ENCODE measurements at places on chromosomes 5 and 9.

GRCh38 chr9:128124873-128125579 lies 2.5 kb downstream of the PTGES2 start:
- peak; percentile 41 for DNase-seq

DNA sequence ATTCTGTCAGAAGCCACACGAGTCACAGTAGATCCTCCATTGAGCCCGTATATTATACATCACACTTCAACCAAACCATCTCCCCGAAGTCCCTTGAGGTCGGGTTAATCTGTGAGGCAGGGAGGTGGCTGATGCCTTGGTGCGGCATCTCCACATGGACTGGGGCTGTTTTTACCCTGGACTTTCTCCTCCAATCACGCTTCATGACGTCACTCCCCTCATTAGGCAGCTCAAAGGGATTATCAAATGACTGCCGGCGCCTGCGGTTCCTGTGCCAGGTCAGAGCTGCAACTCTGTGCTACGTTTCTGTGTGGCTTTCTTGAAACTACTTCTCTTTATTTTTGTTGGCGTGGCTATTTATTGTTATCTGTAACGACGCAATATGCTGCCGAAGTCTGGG lies 53.7 kb downstream of the TMOD1 start:
- DNase-seq, result peak; percentile 7

GRCh38 chr5:149166128-149166527 lies 24.8 kb downstream of the ABLIM3 start:
- no peak for DNase-seq

- no peak for DNase-seq
These were observed 25.2 kb upstream of the TNFAIP8 start for GRCh38 chr5:119330367-119331183.

- no peak for DNase-seq
These were observed 2.9 kb downstream of the SLC45A2 start for GRCh38 chr5:33981408-33982162.

GRCh38 chr9:97568461-97569275 lies 64.5 kb downstream of the TSTD2 start:
- DNase-seq, result no peak

DNA sequence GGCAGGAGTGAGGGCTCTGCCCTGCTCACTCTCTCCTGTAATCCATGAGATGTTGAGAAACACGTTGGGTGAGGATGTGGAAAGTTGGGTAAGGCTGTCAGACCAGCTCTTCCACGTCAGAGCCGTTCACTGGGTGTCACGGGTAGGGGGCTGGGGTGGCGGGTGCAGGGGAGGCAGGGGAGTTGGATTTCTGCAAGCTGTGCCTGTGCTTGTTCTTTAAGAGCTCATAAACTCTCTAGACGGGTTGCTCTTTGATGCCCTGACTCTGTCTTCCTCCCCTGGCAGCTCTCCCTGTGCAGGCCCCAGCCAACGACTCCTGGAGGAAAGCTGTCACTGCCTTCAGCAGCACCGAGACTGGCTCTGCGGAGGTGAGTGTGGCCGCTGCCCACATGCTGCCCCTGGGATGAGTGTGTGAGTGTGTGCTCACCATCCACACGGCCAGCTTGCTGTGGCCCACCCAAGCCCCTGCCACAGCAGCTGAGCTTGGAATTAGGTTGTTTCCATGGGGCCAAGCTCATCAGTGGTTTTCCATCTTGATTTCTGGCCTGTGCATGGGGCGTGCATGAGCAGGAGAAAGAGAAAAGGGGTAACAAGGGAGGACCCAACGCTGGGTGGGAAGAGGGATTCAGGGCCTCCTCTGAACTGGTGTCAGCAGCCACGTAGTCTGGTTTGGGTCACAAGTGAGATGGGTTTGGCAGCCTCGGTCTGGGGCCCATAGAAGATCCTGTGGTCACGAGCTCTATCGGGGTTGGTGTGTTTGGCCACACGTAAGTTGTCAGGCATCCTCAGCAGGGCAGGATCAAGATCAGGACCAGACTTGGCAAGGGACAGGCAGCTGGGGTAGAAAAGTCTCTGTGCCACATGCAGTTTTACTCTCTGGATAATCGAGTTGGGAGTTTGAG lies 21.0 kb upstream of the POMT1 start:
- DNase-seq, result no peak

GRCh38 chr5:74390822-74391221 lies 249.7 kb downstream of the ENC1 start:
- no peak for DNase-seq

DNA sequence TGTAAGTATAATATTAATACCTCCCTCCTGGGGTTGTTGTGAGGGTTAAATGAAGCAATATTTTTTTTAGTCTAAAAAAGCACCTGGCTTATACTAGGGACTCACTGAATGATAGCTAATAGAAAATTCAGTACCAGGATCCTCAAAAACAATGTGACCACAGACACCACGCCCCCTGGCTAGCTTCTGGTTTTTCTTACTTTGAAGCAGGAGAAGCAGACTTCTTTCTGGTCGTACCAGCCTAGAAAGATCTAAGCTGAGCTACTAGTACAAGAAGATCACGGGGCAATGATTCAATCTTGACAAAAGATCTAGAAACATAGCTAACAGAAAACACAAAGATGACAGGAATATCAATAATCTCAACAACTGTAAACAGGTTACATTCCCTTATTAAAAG lies 218.5 kb upstream of the SLC30A5 start:
- DNase-seq, result no peak

- DNase-seq, result no peak
These were observed 46.2 kb downstream of the OSTF1 start for GRCh38 chr9:75134495-75134894.

DNA sequence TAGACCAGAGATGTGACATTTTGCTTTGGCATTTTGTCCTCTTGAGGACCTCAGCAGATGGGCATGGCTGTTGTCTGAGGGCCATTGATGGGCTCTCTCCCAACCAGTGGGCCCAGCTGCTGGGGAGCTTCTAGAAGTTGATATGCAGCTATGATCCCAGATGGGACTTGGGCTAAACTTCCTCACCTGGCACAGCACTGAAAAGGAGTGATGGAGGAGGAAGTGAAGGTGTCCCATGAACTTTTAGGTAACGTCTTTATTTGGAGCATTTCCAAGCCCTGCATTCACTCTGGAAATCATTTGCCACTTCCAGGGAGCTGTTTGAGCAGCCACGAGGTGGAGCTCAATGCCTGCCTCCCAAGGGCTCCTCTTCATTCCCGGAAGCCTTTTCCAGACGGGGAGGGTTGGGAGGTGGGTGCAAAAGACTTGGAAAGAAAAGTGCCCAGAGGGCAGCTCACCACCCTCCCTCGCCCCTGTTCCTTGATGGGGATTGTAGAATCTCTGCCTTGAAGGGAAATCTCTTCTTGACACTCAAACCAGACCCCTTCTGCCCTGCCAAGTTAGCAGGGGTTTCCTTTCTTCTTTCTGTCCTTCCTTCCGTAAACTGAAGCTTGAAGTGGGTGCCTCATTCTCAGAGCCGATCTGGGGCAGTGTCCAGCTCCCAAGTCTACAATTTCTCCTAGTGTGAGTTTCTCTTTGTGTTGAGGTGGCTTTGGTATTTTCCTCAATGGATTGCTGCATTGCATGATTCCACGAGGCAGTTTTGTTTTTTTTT lies 18.1 kb upstream of the NEUROG1 start:
- DNase-seq, result peak; percentile 27

DNA sequence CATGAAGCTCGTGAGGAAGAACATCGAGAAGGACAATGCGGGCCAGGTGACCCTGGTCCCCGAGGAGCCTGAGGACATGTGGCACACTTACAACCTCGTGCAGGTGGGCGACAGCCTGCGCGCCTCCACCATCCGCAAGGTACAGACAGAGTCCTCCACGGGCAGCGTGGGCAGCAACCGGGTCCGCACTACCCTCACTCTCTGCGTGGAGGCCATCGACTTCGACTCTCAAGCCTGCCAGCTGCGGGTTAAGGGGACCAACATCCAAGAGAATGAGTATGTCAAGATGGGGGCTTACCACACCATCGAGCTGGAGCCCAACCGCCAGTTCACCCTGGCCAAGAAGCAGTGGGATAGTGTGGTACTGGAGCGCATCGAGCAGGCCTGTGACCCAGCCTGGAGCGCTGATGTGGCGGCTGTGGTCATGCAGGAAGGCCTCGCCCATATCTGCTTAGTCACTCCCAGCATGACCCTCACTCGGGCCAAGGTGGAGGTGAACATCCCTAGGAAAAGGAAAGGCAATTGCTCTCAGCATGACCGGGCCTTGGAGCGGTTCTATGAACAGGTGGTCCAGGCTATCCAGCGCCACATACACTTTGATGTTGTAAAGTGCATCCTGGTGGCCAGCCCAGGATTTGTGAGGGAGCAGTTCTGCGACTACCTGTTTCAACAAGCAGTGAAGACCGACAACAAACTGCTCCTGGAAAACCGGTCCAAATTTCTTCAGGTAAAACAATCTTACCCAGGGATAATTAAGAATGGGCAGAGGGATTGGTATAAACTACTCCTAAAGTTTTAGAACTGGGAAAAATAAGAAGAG lies 12.9 kb downstream of the ITGA1 start:
- peak; percentile 66 for DNase-seq

- no peak for DNase-seq
These were observed 39.2 kb downstream of the CFAP90 start for GRCh38 chr5:7811715-7812114.

DNA sequence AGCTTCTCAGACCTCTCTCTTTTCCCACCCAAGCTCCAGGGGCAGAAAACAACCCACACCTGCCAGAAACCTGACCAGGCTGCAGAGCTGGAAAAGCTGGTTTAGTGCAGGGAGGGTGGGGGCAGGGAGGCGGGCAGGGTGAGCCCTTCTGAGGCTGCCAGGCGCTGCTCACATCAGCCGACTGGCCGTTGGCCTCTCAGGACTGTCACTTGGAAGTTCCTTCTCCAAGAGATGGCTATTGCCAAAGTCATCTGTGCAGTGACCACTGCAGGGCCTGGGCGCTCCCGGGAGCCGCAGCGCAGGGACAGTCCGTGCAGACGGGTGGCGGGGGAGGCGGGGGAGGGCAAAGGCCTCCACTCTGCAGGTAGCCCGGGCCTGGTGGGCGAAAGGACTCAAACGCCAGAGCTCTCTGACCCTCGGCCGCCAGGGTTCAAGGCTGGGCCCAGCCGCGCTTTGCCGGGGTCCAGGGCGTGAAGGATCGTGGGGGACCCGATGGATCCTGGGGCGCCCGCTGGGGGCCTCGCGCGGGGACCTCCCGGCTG lies 205.0 kb upstream of the IER5L start:
- DNase-seq, result no peak

GRCh38 chr9:33166231-33167083 lies 679 bp downstream of the B4GALT1 start:
- DNase-seq, result no peak

GRCh38 chr9:76873056-76873792 lies 32.7 kb downstream of the PRUNE2 start:
- peak; percentile 47 for DNase-seq

- DNase-seq, result no peak
These were observed 91.2 kb downstream of the ZNF474 start for GRCh38 chr5:122220511-122220910.

GRCh38 chr9:90775657-90776056 lies 26.0 kb upstream of the SYK start:
- DNase-seq, result no peak

GRCh38 chr5:7397937-7398336 lies 2.0 kb downstream of the ADCY2 start:
- DNase-seq, result no peak

DNA sequence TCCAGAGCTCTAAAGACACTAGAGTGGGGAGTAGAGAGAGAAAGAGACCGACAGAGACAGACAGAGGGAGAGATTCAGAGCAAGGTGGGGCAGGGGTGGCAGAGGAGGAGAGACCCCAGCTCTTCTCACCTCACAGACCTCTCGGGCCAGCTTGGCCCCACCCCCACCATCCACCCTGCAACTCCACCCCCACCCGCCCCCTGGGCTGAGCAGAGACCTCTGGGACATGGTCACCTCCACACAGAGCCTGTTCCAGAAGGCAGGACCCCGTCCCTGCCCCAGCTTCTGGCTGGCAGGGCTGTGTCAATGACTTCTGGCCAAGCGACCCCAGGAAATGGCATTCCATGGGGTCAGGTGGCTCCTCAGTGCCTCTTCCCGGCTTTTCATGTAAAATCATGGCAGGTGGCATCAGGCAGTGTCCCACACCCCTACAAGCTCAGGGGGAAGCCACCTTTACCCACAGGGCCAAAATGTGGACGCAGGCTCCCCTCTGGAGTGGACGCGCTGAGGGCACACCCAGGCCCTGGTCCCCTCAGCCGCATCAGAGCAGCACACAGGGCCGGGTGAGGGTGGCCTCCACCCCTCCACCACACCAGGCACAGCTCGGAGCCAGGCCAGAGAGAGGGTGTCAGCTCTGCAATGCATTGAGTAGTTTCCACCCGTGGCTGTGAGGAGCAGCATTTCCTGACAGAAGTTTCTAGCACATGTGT lies 131.2 kb upstream of the LPCAT1 start:
- DNase-seq, result no peak

DNA sequence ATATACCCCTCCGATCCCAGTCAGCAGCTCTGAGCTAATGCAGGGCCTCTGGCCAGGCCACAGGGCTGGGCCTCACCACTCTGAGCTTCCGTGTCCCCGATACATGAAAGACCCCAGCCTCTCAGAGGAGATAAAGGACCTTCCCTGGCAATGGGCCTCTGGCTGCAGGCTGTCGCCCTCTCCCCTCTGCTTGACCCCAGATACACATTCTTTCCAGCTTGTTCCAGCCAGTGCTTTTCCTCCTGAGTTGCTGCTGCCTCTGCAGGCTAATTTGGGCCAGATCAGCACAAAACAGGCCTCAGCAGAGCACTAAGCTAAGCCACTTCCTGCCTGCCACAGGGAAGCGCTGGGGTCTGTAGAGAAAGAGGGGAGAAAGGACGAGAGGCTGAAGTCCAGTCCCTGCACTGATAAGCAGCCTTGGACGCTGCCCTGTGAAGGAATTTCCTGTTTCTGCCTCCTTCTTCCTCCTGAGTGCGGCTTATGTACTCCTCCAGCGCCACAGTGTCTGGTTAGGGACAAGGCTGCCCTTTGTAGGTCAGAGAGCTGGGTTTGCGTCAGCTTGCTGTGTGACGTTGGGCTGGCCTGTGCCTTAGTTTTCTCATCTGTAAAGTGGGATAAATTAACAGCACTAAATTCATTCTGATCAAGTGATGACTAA lies 73.0 kb upstream of the IL17B start:
- DNase-seq, result peak; percentile 45

- DNase-seq, result no peak
These were observed at the start of gene PTGS1 for GRCh38 chr9:122370869-122371755. Gene PTGS1 (plus strand): TSS chr9:122371024. CDS start chr9:122371085, 61 bp downstream.

DNA sequence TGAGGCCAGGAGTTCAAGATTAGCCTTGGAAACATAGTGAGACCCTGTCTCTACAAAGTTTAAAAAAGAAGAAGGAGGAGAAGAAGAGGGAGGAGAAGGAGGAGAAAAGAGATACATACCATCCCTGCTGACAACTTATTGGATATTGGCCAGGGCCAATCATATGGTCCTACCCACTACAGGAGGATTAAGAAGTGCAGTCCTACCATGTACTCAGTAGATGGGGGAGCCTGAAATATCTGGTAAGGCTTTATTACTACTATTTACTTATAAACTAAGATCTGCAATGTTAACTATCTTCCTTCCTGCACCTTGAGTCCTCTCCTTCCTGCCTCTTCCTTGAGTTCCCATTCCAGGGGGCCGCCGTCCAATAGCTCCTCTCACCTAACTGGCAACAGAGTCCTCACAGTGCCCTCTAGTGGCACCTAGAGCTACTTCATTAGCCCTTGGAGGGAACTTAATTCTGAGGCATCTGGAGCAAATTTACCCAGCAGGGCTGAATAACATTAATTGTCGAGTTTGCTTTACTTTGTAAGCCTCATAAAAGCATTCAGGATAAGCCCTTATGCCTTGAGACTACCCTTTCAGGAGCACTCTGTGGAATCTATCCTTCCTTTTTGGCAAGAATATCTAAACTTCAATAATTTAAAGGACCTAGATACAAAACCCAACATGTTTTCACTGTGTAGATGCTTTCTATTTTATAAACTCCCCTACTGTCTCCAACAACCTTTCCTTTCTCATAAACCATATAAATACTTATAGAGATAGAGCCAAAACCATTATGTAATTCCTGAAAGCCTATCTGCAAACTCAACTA lies 39.1 kb upstream of the RANBP6 start:
- peak; percentile 70 for DNase-seq

Measured in fibroblast of skin of right quadriceps (primary cell).